ENCODE measurements at places on chromosomes 13 and 19. TPM values are rescaled to one million over a fixed set of nuclear protein-coding genes. Genes with fewer than 3 reads are reported as not detected.
A peak's percentile ranks its signal among the peaks of the same experiment; 100 is the strongest.

GRCh38 chr19:17504030-17504429 is 7.4 kb upstream of the PGLS start:
- DNase-seq = no peak

- DNase-seq = no peak
Measured at GRCh38 chr13:26497968-26498511, 59.4 kb upstream of the WASF3 start.

Gene MIR17HG
- 10.2 TPM for total RNA-seq

DNA sequence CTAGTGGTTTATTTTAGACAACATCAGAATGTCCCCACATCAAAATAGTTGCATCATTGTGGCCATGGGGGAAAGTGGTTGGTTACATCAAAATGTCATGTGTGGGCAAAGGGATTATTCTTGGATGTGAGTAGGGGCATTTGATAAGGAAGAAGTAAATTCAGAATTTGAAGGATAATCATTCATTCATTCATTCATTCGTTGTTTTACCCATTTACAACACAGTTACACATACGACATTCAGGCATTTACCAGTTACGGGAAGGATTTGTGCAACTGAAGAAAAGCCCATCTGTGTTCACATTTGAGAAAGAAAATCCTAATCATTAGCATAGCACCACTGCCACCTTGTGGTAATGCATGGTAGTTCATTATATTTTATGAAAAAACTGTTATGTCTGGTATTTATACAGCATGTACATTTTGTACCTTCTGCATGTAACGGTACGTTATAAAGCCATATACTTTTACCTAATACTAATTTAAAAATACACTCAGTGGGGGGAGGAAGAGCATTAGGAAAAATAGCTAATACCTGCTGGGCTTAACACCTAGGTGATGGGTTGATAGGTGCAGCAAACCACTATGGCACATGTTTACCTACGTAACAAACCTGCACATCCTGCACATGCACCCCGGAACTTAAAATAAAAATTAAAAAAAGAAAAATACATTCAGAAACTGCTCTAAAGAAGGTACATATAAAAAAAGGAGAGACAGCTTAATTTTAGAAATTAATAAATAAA is 62.1 kb downstream of the DGKH start:
- DNase-seq = peak; percentile 86

- DNase-seq = no peak
Measured at GRCh38 chr19:36775768-36776167, 3.2 kb upstream of the ZNF850 start.

DNA sequence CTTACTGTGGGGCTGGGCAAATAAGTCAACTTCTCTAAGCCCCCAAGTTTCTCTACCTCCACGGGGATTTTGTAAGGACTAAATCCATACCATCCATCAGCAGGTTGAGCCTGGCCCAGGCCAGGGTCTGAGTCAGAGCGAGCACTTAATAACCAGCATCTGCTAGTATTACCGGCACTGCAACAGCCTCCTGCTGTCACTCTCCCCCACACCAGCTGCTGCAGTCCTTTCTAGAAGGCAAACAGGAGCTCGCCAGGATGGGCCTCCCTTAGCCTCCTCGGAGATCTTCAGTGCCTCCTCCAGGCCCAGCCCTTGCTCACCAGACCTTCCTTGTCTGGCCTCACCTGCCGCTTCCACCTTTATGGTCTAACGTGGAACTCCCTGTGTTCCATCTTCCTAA is 3.2 kb downstream of the NAPA start:
- no peak for DNase-seq

Gene PRR19
- total RNA-seq = 0.42 TPM

DNA sequence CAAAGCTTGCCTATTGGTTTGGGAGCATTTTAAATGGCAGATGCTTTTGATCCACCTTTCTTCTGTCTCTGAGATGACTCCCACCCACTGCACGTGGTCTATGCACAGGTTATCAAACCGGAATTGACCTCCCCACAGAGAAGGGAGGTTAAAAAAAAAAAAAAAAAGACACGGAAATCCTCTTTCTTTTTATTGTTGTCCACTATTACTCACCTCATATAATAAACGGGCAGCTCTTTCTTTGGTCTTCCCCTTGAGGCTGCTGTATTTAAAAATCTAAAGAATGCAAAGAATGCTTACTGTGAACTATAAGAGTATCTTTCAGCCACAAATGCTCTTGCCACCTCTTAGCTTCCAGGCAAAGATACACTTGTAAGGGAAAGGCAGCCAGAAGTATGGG is 329.7 kb downstream of the NDFIP2 start:
- DNase-seq = no peak

DNA sequence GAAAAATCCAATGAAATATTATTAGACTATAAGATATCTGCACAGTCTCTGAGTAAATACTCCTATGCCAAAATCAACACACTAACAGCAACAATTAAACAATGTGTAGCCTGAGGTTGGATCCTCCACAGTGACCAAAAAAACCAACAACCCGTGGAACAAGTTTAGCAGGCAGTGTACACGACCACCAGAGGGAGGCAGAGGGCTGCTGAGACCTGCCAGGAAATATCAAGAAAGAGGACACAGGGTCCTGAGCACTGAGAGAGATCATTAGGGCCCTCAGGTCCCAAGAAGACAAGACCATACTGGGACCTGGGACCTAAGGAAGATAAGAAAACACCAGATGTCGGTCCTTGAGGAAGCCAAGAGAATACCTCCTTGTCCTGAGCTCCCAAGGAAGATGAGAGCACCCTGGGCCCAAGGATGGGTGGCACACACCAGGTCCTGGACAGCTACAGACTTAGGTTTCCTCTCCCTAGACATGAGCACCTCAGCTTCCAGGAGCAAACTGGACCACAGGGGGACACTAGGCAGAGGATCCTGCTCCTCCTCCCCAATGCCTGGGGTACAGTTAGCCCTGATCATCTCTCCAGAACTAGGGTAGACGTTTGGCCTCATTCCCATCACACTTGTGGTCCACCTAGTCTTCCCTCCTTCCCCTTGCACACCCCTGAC is 822 bp upstream of the ZNF274 start:
- no peak for DNase-seq

GRCh38 chr19:55603581-55604292 is 1.7 kb upstream of the ZNF865 start:
- DNase-seq = no peak

Gene FCAR
- 0.71 TPM for total RNA-seq

- DNase-seq = no peak
Measured at GRCh38 chr19:38706792-38707511, 37.3 kb downstream of the CAPN12 start.

DNA sequence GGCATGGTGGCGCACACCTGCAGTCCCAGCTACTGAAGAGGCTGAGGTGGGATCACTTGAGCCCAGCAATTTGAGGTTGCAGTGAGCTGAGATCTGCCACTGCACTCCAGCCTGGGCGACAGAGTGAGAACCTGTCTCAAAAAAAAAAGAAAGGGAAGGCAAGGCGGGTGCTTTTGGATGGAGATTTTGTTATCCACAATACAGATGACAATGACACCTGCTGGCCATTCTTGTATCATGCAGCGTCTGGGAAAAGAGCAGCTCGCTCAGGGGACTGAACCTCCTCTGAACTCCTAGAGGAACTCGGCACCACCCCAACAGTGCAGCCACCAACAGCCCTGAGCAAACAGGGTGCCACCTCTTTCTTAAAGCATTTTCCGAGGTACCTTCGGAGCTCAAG is 22.8 kb downstream of the HAUS8 start:
- DNase-seq = no peak

GRCh38 chr13:62092949-62093348 is 677.3 kb upstream of the PCDH20 start:
- DNase-seq = no peak

Gene RASGRP4
- 1.1 TPM for total RNA-seq

Gene DACH1
- total RNA-seq = 2.5 TPM

Data from thymus (tissue), 14 donors.